Amniotic stem cell (primary cell): ENCODE measurements at places on chromosomes 16 and 17.
A peak's percentile ranks its signal among the peaks of the same experiment; 100 is the strongest.

DNA sequence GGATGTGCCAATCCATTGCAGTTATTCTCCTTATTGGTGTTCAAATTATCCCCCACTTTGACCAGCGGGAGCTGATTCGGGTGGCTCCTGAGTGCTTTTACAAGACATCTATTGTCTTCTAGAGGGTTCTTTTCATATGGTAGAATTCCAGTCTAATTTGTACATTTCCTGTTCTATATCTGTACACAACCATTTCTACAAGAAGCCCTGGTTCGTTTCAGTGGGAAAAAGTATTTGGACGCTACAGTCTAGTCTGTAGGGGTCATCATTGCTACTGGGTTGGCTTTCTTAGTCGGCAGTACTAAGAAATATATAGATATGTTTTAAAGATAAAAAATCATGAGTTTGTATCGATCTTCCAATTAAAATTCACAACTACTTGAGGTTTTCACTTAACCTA, 262.6 kb downstream of the MAP2K6 start:
- DNase-seq, result no peak

DNA sequence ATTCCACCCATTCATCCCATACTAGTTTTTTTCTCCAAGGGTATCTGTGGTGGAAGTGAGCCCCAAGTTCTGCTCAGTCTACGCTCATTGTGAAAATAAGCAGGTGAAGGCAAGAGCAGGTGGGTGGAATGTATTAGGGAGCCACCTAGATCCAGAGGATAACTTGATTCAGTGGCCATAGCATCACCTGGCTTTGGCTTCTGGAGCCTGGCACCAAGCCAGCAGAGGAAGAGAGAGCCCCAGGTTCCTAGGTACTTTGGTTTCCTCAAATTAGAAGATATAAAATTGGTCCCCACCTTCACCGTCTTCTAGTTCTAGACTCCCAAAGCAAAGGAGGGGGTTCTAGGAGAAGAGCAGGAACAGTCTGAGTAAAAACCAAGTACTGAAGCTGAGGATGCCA, 4.1 kb downstream of the FXR2 start:
- no peak for DNase-seq

DNA sequence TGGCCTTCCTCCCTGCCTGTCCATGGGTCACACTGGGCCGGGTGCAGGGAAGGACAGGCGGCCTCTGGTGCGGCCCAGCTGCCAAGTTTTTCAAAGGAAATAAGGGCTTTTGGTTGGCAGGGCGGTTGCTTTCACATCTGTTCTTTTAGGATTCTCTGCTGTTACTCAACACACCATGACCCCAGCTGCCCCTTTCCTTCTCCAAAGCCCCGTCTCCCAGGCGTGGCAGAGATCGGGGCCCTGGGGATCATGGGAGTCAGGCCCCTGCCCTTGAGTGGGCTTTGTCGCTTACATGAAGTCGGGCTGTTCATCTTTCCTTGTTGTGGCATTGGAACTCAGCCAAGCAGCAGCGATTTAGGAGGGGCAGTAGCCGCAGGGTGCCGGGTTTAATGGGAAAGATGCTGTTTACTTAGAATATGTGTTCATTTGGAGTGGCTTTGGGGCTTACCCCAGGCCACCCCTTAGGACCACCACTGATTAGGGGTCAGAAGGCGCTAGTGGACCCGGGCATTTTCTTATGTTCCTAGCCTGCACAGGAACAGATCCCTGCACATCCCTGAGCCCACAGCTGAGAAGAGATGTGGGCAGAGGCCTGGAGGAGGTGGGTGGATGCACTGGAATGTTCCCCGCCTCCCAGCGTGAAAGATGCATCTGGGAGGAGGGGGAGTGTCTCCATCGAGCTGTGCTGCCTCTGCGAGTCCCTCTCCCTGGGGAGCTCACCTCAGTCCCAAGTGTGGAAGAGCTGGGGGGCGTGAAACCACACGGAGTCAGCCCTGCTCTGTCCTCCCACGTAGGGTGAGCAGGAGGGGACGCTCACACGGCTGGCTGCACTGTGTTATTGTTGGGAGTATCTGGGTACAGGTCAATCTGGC, 6.8 kb upstream of the ADCY7 start:
- no peak for DNase-seq

GRCh38 chr16:878886-879285, 78.4 kb upstream of the GNG13 start:
- DNase-seq, result no peak

DNA sequence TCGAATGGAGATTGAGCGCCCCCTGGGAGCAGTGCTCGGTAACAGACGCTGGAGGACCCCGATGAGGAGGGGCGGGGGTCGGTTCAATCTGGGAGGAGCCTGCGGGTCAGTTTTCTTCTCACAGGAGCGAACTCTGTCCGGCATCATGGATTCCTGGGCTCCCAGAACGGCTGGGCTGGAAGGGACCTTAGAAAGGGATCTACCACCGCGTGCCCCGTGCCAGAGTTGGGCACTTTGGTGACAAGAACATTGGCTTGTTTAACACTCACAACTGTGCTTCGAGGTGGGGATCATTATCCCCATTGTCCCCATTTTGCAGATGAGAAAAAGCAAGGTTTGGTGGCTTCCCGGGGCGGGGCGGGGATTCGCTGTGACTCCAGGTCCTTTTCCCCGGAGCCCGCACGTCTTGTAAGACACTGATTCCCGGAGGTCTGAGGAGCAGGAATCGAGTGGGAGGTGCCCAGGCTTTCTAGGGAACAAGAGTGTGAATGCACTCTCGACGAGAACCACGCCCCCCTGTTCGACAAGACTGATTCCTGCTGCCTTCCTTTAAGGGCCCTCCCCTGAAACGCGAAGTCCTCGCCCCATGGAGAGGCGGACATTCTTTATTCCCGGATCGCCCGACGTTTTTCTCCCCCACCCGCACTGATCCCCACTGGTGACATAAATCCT, 1.5 kb upstream of the FBXL19 start:
- DNase-seq, result peak; percentile 90

- DNase-seq, result no peak
Observed at GRCh38 chr16:12612598-12613101, 191.0 kb downstream of the CPPED1 start.

- no peak for DNase-seq
Observed at GRCh38 chr17:71107136-71107535, 937.8 kb downstream of the KCNJ2 start.

DNA sequence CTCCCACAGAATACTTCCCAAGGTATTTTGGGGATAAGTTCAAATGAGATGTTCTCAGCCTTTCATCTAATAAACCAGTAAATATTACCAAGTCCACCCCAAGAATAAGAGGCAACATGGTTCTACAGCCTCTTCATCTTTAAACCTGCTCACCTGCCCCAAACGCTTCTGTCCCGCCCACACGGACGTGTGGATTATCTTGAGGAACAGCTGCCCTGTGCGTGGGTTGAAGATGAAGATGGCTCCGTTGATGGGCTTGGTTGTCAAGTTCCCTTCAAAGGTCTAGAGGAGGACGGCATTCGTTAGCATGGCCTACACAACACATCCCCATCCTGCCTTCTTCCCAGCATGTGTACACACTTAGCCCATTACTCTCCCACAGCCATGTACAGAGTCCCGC, 8.4 kb upstream of the RILP start:
- DNase-seq, result no peak

- no peak for DNase-seq
Observed at GRCh38 chr17:68693466-68693865, 92.3 kb upstream of the FAM20A start.

- DNase-seq, result no peak
Observed at GRCh38 chr16:70695331-70696070, 9.6 kb upstream of the MTSS2 start.

GRCh38 chr16:2339521-2340484, 725 bp downstream of the ABCA3 start:
- no peak for DNase-seq

GRCh38 chr17:30414486-30414885, 35.8 kb downstream of the CPD start:
- DNase-seq, result no peak
